ENCODE measurements at places on chromosomes 2 and 18.

GRCh38 chr2:54423213-54423612 lies 32.9 kb upstream of the SPTBN1 start:
- DNase-seq: peak; percentile 74

DNA sequence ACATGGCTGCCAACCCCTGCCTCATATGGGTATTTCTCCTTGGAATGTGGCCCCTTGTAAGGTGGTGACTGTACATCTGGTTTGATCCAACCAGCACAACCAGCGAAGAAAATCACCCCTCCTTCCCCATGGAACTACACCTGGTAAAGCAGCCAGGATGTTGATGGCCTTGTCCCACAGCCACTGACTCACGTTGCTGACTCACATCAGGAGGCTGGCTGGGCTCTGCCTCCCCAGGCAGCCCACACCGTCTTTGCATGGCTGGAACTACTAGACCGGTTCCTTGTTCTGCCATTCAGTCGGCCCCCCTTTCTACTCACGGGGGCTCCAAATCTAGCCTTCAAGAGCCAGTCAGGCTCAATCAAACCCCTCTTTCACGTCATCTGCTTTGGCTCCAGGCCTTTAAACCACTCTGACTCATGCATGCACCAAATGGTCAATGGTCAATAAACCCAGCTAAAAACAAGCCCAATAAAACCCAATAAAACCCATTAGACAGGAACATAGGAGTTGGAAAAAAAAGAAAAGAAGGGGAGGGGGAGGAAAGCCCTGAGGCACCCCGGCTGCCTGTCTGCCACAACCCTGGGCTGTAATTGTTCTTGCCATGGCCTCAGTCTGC lies 114.8 kb downstream of the PLB1 start:
- no peak for DNase-seq

GRCh38 chr18:3262234-3263131 lies 550 bp downstream of the MYL12B start:
- peak; percentile 21 for DNase-seq

DNA sequence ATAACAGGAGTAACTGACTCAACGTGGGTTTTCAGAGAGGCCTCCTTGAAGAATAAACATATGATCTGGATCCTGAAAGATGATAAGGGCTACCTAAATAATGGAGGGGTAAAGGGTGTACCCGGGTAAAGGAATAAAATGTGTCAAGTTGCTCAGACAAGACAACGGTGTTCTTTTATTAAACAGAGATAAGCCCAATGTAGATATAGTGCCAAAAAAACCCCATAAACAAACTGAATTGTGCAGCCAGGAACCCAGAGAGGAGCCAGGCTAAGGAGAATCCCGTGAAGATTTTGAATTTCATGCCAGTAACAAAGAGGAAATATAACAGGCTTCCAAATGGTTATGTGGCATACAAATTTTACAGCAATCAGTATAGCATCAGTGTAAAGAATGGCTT lies 618.2 kb downstream of the CPS1 start:
- DNase-seq: no peak

DNA sequence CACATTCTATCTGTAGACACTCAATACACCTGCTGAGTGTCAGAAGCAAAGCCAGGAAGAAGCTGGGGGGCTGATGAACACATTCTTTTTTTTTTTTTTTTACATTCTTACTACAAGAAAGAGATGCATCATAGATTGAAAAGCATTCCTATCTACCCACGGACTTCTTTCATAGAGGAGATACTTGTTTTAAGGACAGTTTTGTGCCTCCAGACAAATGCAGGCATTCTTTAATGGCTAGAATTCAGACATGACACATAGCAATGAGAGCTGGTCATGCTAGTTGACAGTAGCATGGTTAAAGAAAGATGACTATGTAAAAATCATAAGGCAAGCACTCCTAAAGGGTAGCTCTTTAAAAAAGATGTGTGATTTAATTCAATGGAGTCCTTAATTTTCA lies 110.2 kb downstream of the EPHA4 start:
- no peak for DNase-seq

- DNase-seq: no peak
Measured at GRCh38 chr2:158103411-158104012, 1.8 kb downstream of the UPP2 start.

- DNase-seq: no peak
Measured at GRCh38 chr2:73896362-73897239, 3.8 kb downstream of the ACTG2 start.

GRCh38 chr2:209423562-209424198 lies at the start of gene MAP2:
TSS of gene MAP2 (plus strand) at chr2:209424047. CDS start at chr2:209653171, 229,124 bp downstream.
- peak; percentile 89 for DNase-seq

DNA sequence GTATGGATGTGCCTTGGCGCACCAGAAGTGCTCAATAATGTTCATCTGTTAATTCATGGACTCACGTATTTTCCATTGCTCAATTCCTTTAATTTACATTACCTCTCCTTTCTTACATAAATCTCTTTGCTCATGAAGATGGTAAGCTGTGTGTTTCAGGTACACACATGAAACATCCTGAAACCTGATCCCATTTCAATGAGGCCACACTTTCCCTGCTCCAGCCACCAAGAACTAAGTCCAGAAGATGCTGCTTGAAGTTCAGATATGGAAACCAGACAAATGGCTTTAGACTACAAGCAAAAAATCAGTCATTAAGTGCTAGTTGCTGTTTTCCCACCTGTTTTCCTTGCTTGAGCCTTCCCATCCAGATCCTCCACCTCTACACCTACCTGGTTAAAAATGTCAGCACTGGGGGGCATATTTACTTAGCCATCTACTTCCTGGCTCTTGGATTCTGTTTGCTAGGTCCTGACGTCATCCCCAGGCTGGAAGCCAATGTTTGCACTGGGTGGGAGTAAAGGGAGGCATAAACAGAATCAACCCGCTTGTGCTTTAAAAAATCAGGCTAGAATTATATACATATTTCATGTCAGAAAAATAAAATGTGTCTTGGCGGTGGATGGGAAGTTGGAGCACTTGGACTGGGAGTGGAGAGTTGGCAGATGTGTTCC lies 309.7 kb downstream of the OSR1 start:
- no peak for DNase-seq

- DNase-seq: no peak
Measured at GRCh38 chr2:96144481-96145035, 682 bp downstream of the DUSP2 start.

GRCh38 chr2:47457268-47457667 lies 54.3 kb downstream of the MSH2 start:
- DNase-seq: no peak

GRCh38 chr2:74576863-74577229 lies 22.3 kb downstream of the DOK1 start:
- DNase-seq: no peak

DNA sequence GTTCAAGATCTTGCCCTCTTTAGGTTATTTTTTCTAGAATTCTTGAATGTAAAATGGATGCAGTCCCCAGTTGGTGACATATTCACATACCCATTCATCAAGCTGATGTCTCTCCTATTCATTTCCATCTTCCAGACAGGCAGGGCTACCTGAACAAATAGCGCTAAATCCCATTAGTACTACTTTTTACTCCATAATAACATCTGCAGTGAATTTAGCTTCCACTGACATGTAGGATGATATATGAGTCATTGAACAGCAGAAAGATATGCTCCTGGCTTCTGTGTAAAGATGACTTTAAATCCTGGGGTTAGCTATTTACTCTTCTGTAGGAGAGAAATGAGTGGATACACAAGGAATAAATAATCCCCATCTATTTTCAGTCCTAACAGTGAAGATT lies 194.7 kb downstream of the RND3 start:
- no peak for DNase-seq

- DNase-seq: no peak
Measured at GRCh38 chr2:147247749-147248148, 597.1 kb upstream of the ACVR2A start.

GRCh38 chr2:25250331-25251070 lies 82.1 kb upstream of the POMC start:
- DNase-seq: peak; percentile 87

- no peak for DNase-seq
Measured at GRCh38 chr2:159125858-159126257, 157.4 kb downstream of the TANC1 start.

DNA sequence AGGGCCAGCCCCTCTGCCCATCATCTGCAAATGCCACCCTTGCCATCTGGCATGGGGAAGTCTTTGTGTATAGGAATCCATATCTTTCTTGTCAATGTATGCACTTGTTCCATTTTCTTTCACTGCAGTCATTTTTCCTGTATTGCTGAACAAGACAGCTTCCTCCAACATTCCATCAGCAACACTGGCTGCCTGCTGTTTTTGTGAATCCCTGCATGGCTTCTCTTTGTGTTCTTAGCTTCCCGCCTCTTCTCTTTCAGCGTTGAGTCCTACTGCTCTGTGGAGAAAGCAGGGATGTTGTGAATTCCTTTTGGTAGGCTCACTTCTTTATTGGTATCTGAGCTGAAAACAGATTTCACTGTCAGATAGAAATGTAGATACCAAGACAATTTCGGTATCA lies 150.0 kb downstream of the LPIN1 start:
- no peak for DNase-seq

- no peak for DNase-seq
Measured at GRCh38 chr2:3954261-3954660, 250.9 kb downstream of the DCDC2C start.

DNA sequence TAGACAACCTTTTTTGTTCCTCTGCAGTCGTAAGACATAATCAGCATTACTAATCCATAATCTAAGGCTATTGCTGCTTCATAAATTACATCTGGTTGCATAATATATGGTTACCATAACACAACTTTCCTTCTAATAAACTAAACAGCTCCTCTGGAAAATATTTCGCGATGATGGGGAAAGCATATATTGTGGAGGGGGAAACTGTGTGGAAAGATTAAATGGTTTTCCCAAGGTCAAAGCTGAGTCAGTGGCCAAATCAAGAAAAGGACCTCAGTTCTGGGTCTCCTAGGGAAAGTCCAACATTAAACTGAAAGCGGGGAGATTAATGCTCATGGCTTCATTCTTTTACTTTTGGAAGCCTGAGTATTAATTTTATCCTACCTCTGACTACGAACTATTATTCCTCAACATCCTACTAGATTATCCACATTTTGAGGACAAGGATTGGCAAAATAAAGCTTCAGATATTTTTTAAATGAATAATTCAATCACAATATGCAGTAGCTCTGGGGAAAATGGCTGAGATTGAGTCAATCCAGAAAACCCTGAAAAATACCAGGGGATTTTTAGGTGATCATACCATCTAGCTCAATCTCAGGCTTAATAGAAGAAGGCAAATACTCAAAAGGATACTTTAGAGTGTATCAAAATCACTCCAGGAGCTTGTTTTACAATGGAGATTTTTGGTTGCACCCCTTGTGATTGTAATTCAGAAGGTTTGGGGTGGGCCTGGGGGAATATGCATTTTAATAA lies 33.8 kb upstream of the STK17B start:
- DNase-seq: no peak

DNA sequence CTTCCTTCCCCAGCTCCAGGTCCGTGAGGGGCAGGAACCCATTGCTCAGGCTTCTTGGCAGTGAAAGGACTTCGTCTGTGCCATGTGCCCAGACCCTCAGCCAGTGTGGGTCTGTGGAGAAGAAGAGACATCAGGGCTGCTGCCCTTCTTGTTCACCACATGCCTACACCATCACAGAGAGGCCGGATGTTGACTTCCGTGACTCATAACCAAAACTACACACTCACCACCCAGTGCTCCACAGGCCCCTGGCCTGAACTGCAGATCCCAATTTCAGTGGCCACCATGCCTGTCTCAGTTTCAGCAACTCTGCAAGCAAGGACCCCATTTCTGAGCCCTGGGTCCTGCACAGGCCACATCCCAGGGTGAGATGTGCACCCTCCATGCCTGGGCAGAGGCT lies 332.6 kb upstream of the SALL3 start:
- no peak for DNase-seq

DNA sequence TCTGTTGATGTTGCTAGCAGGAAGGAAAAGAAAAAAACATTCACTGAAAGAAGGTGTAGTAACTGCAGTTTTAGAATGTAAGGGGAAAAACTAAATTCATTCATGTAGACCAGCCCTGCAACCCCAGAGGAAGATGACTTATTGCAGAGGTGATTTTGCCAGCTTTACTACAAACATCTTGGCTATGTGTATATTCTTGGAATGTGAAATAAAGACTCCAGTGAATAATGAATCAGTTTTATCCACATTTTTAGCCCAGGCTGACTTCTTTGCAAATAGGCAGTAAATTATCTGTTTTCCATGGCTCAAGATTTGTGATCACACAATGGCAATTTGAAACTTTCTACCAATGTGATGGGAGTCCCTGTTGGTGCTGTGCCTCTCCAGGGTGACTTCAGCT lies 206.1 kb upstream of the SETBP1 start:
- no peak for DNase-seq

GRCh38 chr2:119292226-119292625 lies 68.6 kb downstream of the STEAP3 start:
- no peak for DNase-seq

DNA sequence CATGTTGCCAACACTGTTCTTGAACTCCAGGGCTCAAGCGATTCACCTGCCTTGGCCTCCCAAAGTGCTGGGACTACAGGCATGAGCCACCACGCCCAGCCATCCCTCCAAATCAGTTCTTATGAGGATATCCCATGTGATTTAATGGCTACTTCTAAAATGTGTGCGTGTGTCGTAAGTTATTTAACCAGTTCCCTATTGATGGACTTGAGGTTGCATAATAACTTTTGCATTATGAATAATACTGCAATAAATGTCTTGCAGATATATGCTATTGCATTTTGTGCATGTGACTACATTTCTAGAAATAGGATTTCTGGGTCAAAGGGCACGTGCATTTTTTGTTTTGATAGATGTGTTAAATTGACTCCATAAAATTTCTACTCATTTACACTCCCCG lies 19.0 kb downstream of the DIPK1C start:
- no peak for DNase-seq

GRCh38 chr2:112839407-112840067 lies 3.0 kb upstream of the IL1B start:
- DNase-seq: peak; percentile 11

- DNase-seq: no peak
Measured at GRCh38 chr2:37997629-37998028, 72.5 kb downstream of the RMDN2 start.

- DNase-seq: no peak
Measured at GRCh38 chr2:62354771-62355561, 151.0 kb downstream of the TMEM17 start.

GRCh38 chr2:47054868-47055267 lies 100.2 kb downstream of the STPG4 start:
- DNase-seq: no peak

GRCh38 chr2:69977186-69977585 lies 15.8 kb upstream of the ASPRV1 start:
- DNase-seq: no peak

GRCh38 chr2:150689590-150689989 lies 202.1 kb upstream of the RND3 start:
- DNase-seq: no peak

- DNase-seq: no peak
Measured at GRCh38 chr18:77407733-77408132, 158.1 kb downstream of the GALR1 start.

Data from putamen (tissue), 1 donor.